ENCODE measurements at places on chromosomes 7 and 10.
A peak's percentile ranks its signal among the peaks of the same experiment; 100 is the strongest.

DNA sequence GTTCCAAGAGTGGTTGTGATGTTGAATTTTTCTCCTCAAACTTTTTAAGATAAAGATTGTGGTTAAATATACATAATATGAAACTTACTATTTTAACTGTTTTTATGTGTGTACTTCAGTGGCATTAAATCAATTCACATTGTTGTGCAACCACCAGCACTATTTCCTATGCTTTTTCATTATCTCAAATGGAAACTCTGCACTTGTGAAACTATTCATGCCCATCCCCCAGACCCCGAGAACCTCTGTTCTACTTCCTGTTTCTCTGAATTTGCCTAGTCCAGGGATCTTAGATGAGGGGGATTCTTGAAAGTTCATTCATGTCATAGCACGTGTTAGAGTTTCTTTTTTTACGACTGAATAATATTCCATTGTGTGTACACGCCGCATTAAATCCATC is 67.0 kb downstream of the WDR37 start:
- no peak for DNase-seq

- no peak for DNase-seq
Observed at GRCh38 chr10:123009105-123009820, 457 bp downstream of the ACADSB start.

DNA sequence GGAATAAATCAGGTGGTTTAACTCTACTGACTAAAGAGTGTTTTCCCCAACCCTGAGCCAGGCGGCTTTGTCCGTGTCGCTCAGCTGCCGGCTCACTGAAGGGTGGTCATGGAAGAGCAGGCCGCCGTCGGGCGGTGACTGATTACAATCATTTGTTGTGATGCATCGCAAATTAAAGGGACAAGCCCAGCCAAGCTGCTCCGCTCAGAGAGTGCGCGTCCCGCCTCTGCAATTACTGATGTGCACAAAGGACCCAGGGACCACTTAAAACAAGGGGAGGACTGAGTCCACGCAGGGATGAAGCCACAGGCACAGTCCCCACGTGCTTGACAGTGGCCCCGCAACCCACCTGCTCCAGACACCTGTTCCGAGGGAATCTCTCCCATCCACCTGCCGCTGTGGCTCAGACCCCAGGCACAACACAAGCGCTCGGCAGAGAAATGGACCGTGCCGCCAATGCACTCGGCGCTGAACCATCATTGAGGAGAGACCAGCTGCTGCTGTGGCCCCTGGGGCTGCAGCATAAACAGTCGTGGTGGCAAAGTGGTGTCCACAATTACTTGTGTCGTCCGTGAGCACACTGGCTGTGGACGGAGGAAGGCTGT is 526.5 kb downstream of the PTPRN2 start:
- DNase-seq: no peak

- DNase-seq: no peak
Observed at GRCh38 chr7:117472335-117472734, 7.5 kb upstream of the CFTR start.

DNA sequence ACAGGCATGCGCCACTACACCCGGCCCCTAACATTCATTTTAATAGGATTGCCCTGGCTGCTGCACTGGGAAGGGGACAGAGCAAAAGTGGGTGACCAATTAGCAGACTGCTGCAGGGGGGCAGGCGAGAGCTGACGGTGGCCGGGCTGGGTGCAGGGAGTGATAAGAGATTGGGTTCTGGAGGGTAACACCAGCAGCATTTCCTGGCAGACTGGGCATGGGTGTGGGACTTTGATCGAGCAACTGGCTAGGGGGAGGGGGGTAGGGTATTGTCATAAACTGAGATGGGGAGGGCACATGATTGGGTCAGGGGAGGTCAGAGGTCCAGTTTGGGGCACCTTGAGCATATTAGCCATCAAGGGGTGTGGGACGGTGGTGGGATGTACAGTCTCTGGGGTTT is 20.2 kb upstream of the AMZ1 start:
- DNase-seq: no peak

- DNase-seq: peak; percentile 45
Observed at GRCh38 chr7:108463613-108464012, 7.4 kb upstream of the NRCAM start.

DNA sequence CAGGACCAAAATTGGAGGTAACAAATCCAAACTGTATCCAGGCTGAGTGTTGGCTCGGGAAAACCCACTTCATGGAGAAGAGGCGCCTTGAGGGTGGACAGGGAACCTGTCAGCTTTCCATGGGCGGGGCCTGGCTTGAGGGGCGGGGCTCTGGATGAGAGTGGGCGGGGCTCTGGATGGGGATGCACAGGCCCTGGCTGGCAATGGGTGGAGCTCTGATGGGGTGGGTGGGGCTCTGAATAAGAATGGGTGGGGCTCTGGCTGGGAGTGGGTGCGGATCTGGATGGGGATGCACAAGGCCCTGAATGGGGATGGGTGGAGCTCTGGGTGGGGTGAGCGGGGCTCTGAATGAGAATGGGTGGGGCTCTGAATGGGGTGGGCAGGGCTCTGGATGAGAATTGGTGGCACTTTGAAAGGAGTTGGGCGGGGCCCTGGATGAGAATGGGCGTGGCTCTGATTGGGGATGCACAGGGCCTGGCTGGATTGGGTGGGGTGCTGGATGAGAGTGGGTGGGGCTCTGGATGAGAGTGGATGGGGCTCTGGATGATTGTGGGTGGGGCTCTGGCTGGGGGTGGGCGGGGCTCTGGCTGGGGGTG is 96.6 kb upstream of the NPTX2 start:
- no peak for DNase-seq

GRCh38 chr7:36272567-36273269 is 116.9 kb upstream of the ANLN start:
- peak; percentile 53 for DNase-seq

- DNase-seq: no peak
Observed at GRCh38 chr7:91407942-91408341, 143.7 kb downstream of the FZD1 start.
